ENCODE measurements at places on chromosomes 11 and 22.

DNA sequence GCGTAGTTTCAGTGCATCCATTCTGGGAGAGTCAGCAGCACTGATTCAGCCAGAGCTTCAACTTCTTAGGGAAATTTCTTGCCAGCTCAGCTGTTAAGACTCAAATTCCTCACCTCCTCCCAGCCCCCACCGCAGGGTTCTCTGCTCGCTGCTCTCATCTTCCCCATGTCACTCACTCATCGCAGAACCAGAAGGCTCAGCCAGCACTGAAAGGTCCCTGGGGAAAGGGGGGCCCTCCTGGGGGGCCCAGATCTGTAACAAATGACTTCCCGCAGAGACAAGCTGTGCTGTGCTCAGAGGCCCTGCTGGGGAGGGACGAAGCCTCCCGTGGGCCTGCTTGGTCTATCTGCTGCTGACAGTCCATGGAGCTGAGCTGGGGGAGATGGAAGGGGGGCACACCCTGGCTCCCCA is 220.6 kb downstream of the NTM start:
- DNase-seq: no peak

DNA sequence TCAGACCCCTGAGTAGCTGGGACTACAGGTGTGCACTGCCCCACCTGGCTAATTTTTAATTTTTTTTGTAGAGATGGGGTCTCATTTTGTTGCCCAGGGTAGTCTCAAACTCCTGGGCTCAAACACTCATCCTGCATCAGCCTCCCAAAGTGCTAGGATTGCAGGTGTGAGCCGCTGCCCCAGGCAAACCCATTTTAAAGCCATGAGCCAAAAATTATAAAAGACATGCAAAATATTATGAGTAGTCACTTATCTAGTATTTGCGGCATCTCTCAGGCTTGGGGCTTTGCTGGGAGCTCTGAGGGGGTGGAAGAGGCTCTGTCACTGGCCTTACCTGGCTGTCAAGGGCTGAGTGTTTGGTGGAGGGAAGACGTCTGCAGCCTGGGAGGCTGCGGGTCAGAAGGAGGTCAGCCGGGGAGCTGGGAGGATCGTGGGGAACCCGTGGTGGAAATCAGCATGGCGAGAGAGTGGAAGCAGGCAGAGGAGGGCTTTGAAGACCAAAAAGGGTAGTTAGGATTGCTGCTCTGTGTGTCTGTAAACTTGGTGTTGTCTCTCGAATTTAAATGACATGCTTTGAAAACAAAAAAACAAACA is 69.1 kb upstream of the PARVG start:
- no peak for DNase-seq

GRCh38 chr11:16969010-16969999 is 44.9 kb downstream of the PLEKHA7 start:
- DNase-seq: no peak

- no peak for DNase-seq
Observed at GRCh38 chr22:46622081-46622521, 1.9 kb downstream of the GRAMD4 start.

- no peak for DNase-seq
Observed at GRCh38 chr22:40472051-40472450, 101.7 kb downstream of the SGSM3 start.

GRCh38 chr22:48605856-48606481 is 1221.7 kb downstream of the BRD1 start:
- no peak for DNase-seq

DNA sequence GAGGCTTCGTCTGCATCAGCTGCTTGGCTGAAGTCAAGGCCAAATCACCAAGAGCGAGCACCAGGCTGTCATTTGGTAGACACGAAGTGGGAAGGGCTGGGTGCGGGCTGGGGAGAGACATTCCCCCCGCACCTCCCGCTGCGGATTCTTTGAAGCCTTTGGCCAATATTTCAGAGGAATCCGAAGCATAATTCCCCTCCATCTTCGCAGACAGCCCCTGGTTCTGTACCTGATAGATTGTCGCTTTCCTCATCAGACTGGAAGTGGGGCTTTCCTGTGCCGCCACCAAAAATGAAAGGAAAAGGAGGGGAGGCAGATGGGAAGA is 15.3 kb downstream of the BLID start:
- no peak for DNase-seq

GRCh38 chr11:122030286-122030685 is 85.7 kb downstream of the BLID start:
- no peak for DNase-seq

- DNase-seq: no peak
Observed at GRCh38 chr11:69293819-69294505, at the start of gene MYEOV. TSS of gene MYEOV (plus strand) at chr11:69294155. CDS start at chr11:69295355, 1,200 bp downstream.

DNA sequence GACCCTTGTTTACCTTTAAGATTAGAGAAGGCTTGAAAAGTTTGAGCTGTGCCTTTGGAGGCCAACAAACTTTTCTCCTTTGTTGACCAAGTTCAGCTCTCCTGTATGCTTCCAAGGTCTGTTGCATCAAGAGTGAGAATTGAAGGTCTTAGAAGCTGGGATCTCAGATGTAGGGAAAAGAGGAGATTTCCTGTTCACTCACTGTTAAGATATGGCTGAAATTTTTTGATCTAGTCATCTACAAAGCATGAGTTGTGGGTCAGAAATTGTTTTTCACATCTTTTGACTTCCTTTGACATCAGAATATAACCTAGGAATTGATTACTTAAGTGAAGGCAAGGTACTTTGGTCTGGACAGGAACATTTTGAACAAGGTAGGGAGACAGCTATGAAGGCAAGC is 12.1 kb downstream of the OR51B4 start:
- no peak for DNase-seq

DNA sequence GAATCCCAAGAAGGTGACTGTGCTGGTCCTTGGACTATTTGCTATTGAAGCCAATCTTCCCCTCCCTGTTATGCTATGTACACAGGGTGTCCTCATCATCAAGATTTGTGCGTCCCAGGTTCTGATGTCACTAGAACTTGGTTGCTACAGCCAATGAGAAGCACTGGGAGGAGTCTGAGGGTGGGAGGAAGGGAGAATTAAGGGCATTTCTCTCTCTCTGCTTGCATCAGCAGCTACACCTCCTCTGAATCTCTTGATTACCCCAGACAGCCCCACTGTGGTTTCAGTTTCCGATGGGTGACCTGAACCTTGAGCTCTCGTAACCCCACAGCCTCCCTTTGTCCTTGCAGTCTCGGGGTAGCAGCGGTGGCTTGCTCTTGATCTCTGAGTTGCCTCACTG is 212.4 kb upstream of the SESN3 start:
- DNase-seq: no peak

DNA sequence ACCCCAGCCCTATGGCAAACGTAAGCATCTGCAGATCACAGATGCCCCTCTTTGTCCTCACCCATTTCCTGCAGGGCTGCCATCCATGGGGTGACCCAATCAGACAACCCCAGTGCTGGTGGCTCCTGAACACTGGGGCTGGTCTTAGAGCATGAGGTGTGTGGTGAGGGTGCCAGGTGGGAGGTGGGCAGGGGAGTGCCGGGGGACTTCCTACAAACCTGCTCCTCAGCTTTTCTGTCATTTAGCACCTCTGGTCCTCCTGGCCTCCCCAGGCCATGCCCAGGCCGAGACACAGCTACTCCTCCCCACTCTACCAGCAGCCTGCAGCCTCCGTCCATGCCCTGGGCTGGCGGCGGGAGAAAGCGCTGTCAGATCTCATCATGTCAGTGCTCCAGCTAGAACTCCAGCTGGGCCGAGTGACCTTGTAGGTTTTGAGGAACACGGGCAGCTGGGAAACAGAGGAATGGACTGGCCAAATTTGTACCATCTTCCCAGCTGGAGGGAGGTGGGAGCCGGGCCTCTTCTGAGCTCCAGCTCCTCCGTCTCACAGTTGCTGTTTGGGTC is 157.7 kb upstream of the NECTIN1 start:
- DNase-seq: no peak

DNA sequence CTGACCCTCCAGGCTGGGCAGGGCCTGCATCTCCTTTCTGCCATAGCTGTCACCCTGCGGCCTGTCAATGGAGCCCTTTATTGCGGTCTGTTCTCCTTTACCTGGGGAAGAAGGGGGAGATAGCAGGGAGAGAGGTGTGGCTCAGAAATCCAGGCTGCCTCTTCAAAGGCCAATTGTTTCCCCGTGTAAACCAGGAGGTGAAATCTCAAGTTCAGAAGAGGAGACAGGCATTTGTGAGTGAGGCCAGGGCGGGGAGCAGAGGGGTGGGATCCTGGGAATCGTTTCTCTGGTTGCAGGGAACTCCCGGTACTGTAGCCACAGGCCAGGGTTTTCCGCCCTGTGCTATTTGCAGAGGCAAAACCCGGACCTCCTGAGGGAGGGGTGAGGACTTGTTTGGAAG is 9.1 kb downstream of the DCPS start:
- DNase-seq: no peak

GRCh38 chr11:34274712-34275398 is 83.0 kb downstream of the ABTB2 start:
- no peak for DNase-seq

DNA sequence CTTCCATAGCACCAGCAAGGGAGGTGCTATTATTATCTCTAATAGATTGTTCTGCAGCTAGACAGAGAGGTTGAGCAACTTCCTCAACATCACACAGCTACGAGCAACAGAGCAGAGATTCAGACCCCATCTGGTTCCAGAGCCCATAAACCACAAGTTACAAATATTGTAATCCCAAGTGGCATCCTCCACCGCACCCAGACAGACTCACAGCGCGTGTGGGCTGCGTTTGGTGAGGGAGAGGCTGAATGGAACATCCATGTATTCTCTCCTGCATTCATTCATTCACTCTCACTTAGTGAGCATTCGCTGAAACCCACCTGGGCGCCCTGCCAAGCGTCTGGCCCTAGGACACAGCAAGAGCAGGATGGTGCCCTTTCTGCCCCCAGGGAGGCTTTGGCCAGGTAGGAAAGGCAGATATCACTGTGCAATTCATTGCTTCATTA is 33.5 kb downstream of the LIF start:
- DNase-seq: no peak

GRCh38 chr11:62914416-62914815 is 6.7 kb downstream of the CHRM1 start:
- no peak for DNase-seq

DNA sequence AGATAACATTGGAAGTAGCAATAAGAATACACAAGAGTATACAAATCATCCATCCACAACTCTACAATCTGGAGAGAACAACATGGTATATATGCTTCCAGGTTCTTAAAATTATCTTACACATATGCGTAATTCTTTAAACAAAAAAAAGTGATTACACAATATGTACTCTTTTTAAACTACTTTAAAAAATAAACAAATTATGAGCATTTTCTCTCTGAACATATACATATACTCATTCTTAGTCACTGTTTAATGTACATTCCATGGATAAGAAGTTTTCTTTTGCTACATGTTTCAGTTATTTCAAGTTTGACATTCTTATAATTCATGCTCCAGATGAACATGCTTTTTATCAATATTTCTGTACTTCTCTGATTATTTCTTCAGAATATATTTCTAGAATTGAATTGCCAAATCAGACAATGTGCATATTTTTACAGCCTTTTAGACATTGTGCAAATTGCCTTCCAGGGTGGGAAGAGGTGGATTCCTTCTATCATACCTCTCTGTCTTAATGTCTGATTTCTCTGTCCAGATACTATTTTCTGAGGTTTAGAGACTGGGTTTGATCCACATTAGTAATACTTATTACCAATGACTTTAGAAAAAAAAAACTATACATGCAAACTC is 551.6 kb downstream of the METTL15 start:
- DNase-seq: no peak

DNA sequence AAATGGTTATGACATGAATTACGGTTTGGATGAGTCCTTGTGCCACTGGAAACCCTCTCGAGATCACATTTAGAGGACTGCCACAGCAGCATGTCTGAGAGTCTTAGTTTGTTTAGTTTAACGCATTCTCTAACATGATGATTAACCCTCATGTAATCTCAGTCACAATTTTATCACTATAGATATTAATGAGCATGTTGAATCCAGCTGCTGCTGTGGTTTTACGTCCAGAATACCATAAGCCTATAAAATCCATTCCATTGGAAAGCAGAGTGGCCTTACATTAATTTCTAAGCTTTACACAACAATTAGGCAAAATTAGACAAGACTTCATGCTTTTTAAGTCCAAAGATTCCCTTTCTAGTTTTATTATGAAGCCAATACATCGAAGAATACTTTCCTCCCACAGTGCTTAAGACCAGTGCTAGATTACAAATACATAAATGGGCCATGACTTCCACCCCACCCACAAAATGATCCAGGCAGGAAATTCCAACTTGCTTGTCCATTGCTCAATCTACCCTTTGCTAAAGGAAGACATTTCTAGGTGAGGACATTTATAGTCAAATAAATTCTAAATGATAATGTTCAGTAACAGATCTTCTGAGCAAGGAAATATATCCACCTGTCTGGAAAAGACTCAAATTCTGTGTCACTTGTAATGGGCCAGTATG is 3.5 kb upstream of the ELMOD1 start:
- DNase-seq: no peak

- DNase-seq: no peak
Observed at GRCh38 chr11:126949066-126949891, 51.3 kb downstream of the KIRREL3 start.

DNA sequence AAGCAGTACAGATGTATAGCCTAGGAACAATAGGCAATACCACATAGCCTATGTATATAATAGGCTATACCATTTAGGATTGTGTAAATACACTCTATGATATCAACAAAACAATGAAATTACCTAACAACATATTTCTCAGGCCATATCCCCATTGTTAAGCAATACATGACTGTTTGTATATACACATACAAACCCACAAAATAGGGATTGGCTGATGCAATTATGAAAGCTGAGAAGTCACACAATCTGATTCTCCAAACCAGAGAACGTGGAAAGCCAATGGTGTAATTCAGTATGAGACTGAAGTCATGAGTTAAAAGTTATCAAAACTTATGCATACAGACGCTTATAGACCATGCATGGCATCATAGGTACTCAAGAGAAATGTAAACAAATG is 700.1 kb upstream of the RAG2 start:
- DNase-seq: no peak

- no peak for DNase-seq
Observed at GRCh38 chr11:114073007-114073827, 13.7 kb downstream of the ZBTB16 start.

DNA sequence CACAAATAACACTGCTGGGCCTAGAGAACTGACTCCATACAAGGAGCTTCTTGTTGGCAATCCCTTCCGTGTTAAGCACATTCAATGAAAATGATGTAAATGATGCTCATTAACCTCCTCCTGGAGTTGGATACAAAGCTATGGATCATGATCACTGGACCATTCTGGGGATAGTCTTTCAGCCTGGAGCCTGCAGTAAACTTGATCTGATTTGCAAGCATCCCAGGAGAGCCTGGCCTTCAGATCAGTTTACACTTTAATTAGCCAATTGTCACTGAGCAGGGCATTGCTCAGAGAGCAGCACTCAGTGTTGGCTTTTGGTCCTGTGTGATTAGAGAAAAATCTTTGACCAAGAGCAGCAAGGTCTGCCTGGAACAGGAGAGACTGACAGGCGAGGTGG is 45.6 kb downstream of the ARFGAP3 start:
- no peak for DNase-seq

DNA sequence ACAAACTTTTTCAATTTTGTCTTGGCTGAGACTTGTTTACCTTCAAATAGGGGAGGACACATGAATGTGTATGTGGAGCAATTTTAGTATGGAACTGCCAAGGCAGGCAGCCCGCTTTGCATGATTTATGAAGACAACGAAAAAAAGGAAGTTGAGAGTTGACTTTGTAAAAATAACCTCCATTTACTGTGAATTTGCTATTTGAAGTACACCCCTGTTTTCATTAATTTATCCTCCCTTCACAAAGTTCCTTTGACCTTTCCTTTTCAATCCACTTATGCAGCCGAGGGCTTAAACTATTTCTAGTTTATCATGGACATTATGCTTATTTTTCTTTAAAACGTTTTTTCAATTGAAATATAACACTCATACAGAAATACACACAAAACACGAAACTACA is 369.6 kb upstream of the CADM1 start:
- no peak for DNase-seq
